ENCODE measurements at places on chromosomes 7 and 10. TPM values are rescaled to one million over a fixed set of nuclear protein-coding genes. Genes with fewer than 3 reads are reported as not detected.
A peak's percentile ranks its signal among the peaks of the same experiment; 100 is the strongest.

GRCh38 chr10:78518224-78518623 is 484.6 kb downstream of the RPS24 start:
- peaks cover 4% of the 10 kb centered on the region for H3K4me1 ChIP-seq
- no peak overlapping the region for H3K4me3 ChIP-seq
- DNase-seq: no peak
- no peak overlapping the region for H3K27ac ChIP-seq

DNA sequence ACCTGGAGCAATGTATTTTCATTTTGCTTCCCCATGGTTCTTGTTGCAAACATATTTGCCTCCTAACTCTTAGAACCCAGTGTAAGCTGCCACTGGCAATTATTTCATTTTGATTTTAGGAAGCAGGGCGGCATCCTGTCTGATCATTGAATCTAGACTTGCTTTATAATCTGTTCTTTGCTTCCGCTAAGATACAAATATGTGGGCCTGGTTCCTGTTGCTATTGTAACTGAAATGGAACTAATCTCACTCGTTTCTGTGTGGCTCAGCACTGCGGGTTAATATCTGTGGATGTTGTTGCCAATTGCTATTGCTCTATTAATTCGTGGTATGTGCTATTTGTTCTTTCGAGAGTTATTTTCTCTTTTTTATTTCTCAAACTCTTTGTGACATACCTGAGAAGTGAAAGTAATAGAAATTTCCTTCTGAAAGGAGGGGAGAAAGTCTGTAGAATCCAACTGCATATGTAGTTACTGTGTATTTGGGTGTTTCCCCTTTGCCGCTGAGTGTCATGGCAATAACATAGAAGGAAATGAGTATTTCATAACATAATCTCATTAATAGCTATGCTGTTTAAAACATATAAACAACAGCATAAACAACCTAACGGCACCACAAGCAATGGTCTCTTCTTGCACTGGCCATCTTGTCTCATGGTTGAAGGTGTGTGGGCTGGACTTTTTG is 62.4 kb downstream of the FZD1 start:
- no peaks in the 10 kb centered on the region for H3K36me3 ChIP-seq
- no peak overlapping the region for H3K4me3 ChIP-seq
- H3K4me1 ChIP-seq: peaks cover 21% of the 10 kb centered on the region
- H3K27me3 ChIP-seq: no peaks in the 10 kb centered on the region

DNA sequence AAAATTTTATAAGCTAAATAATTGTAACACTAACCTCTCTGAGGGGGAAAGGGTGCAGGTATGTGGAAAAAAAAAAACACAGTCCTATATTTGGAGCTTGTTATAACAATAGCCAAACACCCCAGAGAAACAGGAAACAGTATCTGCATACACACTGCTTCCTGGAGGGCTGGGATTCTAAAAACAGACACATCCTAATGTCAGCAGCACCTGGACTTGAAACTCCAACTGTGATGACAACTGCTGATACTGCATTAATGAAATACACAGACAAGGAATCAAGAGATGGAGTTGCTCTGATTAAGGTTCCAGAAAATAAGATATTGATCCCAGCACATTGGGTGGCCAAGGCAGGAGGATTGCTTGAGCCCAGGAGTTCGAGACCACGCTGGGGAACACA is 9.3 kb downstream of the DAGLB start:
- H3K27ac ChIP-seq: no peak overlapping the region
- DNase-seq: peak; percentile 41
- no peaks in the 10 kb centered on the region for H3K4me1 ChIP-seq
- peaks cover 7% of the 10 kb centered on the region for H3K36me3 ChIP-seq

ZNF487 gene
- total RNA-seq: 9.6 TPM

DNA sequence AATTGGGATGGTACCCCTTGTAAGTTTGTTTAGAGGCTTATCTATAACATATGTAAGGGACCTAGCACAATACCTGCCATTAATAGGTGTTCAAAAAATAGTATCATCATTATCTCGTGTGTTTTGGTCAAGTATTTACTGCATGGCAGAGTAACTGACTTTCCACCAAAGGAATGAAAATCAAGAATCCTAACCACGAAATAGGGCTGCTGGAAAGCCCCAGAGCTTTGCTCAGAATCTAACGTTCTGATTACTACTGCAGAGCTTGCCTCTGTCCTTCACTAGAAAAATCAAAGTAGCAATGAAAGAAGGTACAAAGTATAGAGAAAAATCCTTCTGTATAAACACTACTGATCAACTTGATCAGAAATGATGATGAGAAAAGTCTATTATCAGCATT is 34.9 kb downstream of the DCLRE1C start:
- DNase-seq: no peak
- peaks cover 29% of the 10 kb centered on the region for H3K36me3 ChIP-seq
- no peaks in the 10 kb centered on the region for H3K27me3 ChIP-seq
- no peak overlapping the region for H3K27ac ChIP-seq
- H3K4me1 ChIP-seq: no peaks in the 10 kb centered on the region

GRCh38 chr10:46073564-46073963 is 27.5 kb upstream of the MSMB start:
- H3K27me3 ChIP-seq: no peaks in the 10 kb centered on the region
- no peak overlapping the region for H3K4me3 ChIP-seq
- H3K27ac ChIP-seq: no peak overlapping the region
- DNase-seq: no peak

DNA sequence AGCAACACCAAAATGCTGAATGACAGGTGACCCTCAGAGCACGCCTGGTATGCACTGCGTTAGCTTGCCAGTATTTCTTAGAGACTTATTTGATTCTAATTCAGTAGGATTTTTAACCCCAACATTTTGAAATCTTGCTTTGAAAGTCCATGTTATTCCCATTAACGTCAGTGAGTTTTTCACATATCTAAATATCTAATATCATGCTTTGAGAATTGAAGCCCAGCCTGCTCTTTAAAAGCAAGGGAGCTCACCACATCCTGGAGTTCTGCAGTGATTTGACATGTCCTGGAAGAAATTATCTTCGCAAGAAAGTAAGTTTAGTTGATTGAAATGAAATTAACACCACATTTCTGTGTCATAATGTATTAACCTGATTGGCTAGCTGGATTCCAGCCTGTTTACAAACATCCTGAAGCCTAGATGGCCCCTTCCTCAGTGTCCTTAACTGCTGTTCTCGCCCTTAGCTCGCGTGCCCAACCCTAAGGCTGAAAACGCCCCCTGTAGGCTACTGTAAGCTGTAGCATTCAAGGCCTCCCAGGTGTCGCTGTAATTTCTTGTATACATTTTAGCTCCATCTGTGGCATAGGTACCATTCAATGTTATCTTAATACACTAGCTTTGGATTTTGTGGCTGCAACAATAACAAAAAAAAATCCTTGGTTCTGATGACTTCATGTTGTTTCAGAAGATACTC is 191.5 kb downstream of the MGMT start:
- H3K27ac ChIP-seq: no peak overlapping the region
- H3K27me3 ChIP-seq: no peaks in the 10 kb centered on the region
- no peak overlapping the region for H3K4me3 ChIP-seq
- no peak for DNase-seq
- peaks cover 2% of the 10 kb centered on the region for H3K4me1 ChIP-seq

DNA sequence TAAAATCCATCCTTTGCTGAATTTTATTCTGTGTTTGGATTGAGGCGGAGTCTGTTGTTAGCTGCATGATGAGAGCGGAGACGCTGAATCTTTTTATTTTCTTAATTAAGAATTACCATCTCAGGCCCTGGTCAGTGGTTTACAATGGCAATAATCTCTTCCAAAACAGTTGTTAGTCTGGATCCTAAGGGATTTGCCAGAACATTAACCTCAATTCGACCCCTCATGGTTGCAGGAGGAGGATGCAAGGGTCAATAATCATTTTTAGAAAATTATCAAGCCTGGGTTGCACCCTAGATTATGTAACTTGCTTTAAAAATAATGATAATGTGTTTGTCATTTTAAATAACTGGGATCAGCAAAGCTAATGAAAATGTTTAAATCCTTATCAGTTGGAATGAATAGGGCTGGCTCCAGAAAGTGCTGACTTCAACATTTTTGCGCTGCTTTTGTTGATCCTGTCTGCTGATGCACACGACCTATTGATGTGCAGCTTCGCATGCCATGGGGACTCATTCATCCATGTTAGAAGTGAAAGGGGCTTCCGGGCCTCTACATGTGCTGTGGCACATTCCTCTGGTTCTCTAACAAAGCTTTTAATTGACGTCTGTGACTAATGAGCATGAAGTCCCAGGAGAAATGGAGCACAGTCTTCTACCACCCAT is 80.7 kb upstream of the KIAA1217 start:
- H3K27ac ChIP-seq: no peak overlapping the region
- H3K27me3 ChIP-seq: no peaks in the 10 kb centered on the region
- peak; percentile 74 for DNase-seq
- H3K4me3 ChIP-seq: no peak overlapping the region
- H3K4me1 ChIP-seq: no peaks in the 10 kb centered on the region

Data from lung (tissue), 17 donors.